CD4-positive, alpha-beta T cell treated with Interleukin-17A for 1 hour (primary cell): ENCODE measurements at places on chromosomes 1 and 21.
A peak's percentile ranks its signal among the peaks of the same experiment; 100 is the strongest.

- DNase-seq: no peak
Observed at GRCh38 chr21:43691801-43692200, 27.1 kb upstream of the PDXK start.

DNA sequence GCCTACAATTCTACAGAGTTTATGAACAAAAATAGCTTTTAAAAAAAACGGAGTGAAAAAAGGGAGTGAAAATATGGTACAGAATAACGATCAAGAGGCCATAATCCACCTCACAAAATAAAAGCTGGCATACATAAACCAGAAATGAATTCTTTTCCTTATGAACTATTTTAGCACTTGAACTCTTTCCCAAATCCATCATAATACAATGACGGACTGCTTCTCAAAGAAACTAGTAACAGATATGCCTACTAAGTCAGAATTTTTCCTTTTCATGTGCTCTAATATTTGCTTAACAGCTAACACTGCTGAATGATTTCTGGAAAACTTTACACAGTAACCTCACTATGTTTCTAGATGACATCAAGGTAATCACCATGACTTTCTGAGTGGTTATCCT lies 144.0 kb downstream of the EIF4G3 start:
- no peak for DNase-seq

DNA sequence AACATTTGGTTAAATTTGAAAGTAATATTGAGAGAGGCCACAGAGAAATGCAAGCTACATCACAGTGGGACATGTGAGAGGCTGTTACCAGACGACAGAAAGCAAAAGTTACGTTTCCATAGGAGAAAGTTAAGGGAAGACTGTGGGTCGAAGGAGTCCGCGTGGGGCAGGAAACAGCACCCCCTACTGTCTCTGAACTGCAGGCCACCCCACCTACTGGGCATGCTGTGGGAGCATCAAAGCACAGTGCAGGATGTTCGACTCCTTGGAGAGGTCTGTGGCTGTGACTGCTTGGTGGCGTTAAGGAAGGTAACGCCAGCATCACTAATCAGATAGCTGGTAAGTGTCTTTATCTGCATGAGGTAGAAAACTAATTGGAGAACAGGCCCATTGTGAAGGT lies 123.9 kb downstream of the PTBP2 start:
- DNase-seq: peak; percentile 14

GRCh38 chr1:70902211-70902610 lies 145.4 kb downstream of the PTGER3 start:
- no peak for DNase-seq
